Cortex of kidney (tissue), 1 donor: ENCODE measurements at places on chromosomes 6 and 20.
A peak's percentile ranks its signal among the peaks of the same experiment; 100 is the strongest.

- no peak for DNase-seq
Measured at GRCh38 chr6:145601397-145601796, 133.9 kb downstream of the EPM2A start.

DNA sequence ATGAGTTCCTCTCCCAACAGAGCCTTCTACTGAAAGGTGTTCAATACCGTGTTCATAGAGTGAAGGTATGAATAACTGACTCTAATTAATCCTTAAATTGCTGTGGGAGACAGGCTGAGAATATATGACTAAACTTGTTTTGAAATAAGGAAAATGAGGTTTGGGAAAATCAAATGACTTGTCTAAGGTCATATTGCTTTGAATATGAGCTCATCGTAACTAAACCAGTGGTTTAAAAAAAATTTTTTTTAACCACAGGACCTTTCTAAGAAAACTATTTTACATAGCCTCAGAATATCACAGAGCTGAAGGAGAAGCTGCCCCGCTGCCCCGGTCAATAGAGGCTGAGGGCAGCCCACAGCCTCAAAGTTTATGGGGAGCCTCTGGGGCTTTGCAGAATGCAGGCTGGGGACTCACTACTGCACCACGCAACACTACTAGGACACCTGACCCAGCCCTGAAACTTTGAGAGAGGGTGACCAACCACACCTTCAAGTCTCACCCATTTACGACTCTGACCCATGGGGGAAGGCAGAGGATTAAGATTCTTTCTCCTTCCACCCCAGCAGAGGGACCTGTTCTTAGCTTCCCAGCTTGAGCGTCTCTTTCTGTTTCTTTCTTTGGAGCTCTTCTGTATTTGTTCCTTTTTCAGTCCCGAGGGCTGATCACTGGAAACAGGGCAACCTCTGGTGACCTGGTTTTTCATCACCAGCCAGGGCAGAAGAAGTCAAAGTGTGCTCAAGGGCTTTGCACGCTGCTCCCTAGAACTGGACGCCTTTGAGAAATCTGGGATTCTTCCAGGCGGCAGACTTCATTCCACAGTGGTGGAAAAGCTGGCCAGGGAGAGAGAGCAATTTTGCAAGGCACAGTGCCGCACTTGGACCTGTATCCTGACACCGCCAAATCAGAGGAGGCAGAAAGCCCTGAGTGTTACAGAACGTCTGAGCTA is 220.2 kb downstream of the ATXN1 start:
- DNase-seq = no peak

GRCh38 chr6:128759447-128759846 is 123.5 kb upstream of the LAMA2 start:
- no peak for DNase-seq

- DNase-seq = no peak
Measured at GRCh38 chr20:23150304-23151007, 64.3 kb upstream of the CD93 start.

GRCh38 chr6:26299286-26300042 is 65.5 kb upstream of the BTN3A2 start:
- no peak for DNase-seq

DNA sequence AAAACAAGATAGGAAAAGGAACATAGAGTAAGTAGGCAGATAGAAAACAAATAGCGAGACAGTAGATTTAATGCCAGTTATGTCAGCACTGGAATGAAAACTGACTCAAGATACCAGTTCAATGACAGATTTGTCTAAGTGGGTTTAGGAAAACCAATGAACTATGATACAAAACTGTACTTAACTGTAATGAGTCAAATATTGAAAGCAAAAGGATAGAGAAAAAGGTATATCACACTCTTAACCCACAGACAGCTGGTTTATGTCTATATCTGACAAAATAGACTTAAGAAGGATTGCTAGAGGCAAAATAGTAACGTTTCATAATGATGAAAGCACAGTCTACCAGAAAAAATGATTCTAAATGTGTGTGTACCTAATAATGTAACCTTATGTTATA is 38.2 kb downstream of the ATRN start:
- no peak for DNase-seq

GRCh38 chr6:41656002-41656691 is 17.9 kb downstream of the MDFI start:
- no peak for DNase-seq

GRCh38 chr20:64142590-64142989 is 21.7 kb upstream of the MYT1 start:
- DNase-seq = no peak

- no peak for DNase-seq
Measured at GRCh38 chr6:44084231-44085014, 42.8 kb downstream of the MRPL14 start.

DNA sequence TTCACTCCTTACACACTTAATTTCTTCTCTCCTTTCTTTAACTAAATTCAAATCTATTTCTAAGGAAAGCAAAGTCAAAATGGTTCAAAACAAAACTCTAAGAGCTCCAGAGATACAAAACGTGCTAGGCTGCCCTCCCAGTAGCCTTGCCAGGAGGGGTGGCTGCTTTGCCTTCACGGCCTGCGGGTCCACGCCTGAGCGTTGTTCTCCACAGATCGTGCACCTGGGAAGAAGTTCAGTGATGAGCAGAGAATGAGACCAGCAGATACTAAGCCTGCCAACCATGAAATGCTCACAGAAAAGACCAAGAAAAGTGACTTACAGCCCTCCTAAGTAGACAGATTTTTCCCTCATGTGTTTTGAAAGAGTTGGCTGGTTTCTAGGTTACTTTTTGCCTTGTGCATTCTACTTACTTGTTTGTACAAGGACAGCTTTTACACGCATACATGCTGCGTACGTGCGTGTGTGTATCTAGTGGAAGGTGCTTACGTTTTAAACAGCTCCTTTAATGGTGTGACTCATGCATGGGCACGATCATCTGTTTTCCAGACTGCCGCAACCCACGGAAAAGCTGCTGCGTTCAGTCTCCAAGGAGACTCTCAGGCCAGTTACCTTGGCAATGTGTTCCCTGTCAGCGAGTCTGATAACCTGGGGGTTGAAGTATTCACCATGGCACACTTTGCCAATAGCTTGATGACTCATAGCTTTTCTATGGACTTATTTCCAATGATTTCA is 32.4 kb upstream of the PBOV1 start:
- DNase-seq = no peak

GRCh38 chr6:162726947-162727321 is 632 bp downstream of the PRKN start:
- no peak for DNase-seq

DNA sequence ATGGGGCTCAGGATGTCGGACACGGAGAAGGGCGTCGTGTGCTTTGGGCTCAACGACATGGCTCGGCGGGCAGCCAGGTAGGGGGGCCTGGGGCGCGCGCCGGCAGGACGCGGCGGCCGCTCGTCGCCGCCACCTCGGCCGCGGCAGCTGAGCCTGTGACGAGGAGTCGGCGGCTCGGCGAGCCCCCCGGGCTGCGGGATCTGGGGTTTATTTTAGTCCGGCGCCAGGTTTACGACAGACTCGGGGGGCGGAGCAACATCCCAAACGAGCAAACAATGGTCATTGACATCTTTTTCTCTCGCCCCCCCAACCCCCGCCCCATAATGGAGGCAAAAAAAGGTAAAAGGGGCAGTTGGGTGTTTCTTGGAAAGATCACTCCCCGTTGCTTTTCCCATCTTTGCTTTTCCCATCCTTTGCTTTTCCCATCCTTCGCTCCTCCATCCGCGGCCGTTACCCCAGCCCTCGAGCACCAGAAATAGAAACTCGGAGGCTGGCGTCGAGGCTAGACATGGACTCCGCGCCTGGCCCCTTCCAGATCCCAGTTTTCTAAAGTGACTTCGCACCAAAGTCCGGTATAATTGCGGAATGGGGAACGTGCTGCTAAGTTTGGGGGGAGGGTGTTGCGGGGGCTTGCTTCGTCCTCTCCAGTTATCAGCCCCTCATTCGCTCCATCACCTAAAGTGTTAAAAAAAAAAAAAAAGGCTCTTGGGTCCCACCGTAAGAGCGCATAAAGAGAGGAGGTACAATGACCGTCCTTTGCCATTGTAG is at the start of gene NKX2-4:
TSS of gene NKX2-4 (minus strand) at position 186 of the 768 bp plus-strand sequence. CDS start at position 59, 127 bp downstream.
- DNase-seq = no peak

GRCh38 chr6:43848671-43849391 is 78.8 kb downstream of the VEGFA start:
- no peak for DNase-seq

GRCh38 chr6:3549314-3549940 is 92.6 kb upstream of the SLC22A23 start:
- DNase-seq = no peak

GRCh38 chr6:28985462-28986164 is 19.5 kb downstream of the ZNF311 start:
- DNase-seq = no peak

DNA sequence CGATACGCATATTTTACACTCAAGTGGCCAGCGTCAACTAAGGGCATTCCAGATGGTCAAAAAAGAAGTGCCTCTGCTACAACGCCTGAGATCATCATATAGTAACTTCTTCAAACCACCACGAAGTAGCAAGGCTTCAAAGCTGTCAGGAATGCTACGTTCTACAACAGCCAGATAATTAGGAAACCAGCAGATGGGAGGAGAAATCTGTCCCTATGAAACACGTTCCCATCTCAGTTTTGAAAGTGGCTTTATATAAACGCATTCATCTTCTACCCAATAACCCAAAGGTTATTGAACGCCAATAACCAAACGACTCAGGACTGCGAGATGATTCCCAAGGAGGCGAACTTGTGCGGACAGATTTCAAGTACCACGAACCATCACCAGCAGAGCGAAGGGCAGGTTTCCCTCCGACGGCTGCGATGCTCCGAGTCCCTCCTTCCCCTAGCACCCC is 1.2 kb downstream of the ABHD12 start:
- no peak for DNase-seq

GRCh38 chr6:123841067-123841896 is 37.6 kb downstream of the NKAIN2 start:
- no peak for DNase-seq

DNA sequence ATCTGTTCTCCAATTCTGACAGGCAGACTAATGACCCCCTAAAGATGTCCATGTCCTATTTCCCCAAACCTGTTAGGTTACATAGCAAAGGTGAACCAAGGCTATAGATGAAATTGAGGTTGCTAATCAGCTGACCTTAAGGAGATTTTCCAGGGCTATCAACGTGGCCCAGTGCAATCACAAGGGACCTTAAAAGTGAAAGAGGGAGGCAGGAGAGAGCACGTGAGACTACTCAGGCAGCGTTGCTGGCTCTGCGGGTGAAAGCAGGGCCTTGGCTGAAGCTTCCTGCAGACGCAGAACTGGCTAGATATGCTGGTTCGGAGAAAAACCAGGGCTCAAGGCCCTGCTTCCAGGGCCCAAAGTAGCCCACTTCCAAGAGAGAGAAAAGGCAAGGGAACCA is 78.7 kb downstream of the NCOA7 start:
- DNase-seq = no peak

GRCh38 chr6:53139841-53140413 is 8.7 kb downstream of the GCM1 start:
- DNase-seq = no peak

GRCh38 chr6:164356814-164357213 is 942.3 kb downstream of the QKI start:
- DNase-seq = no peak

GRCh38 chr20:56411759-56412472 is at the start of gene CASS4:
Gene CASS4 (plus strand): TSS chr20:56412260. CDS start chr20:56412459, 199 bp downstream.
- no peak for DNase-seq

GRCh38 chr20:8401556-8401955 is 269.5 kb downstream of the PLCB1 start:
- no peak for DNase-seq

GRCh38 chr6:148453906-148454305 is 111.3 kb downstream of the SASH1 start:
- DNase-seq = no peak

GRCh38 chr6:117602151-117602898 is at the start of gene GOPC:
Gene GOPC (minus strand): TSS chr6:117602511. CDS start chr6:117602288, 223 bp downstream.
- peak; percentile 21 for DNase-seq

- no peak for DNase-seq
Measured at GRCh38 chr20:32302507-32302872, 25.0 kb downstream of the KIF3B start.

DNA sequence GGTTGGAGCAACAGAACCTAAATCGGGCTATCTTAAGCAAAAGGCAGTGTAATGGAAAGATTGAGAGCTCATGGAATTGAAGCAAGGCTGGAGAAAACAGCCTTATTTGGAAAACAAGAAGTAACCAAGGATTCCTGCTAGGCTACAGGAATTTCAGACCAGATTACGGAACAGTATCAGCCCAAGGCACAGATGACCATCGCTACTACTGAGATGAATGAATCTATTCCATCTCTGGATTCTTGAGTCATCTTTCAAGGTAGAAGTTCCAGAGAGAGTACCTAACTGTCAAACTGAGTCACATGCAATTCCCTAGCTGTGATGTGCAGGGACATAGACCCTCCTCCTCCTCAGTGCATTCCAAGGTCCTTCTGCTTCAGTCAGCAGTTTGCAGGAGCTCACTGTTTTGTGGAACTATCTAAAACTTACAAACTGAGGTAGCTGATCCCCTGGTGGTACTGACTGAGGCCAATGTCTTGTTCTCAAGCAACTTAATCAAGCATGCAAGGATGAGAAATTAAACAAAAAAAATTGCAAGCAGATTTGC is 62.0 kb upstream of the SMLR1 start:
- DNase-seq = no peak

- DNase-seq = no peak
Measured at GRCh38 chr20:8875586-8875985, 193.3 kb upstream of the PLCB4 start.

DNA sequence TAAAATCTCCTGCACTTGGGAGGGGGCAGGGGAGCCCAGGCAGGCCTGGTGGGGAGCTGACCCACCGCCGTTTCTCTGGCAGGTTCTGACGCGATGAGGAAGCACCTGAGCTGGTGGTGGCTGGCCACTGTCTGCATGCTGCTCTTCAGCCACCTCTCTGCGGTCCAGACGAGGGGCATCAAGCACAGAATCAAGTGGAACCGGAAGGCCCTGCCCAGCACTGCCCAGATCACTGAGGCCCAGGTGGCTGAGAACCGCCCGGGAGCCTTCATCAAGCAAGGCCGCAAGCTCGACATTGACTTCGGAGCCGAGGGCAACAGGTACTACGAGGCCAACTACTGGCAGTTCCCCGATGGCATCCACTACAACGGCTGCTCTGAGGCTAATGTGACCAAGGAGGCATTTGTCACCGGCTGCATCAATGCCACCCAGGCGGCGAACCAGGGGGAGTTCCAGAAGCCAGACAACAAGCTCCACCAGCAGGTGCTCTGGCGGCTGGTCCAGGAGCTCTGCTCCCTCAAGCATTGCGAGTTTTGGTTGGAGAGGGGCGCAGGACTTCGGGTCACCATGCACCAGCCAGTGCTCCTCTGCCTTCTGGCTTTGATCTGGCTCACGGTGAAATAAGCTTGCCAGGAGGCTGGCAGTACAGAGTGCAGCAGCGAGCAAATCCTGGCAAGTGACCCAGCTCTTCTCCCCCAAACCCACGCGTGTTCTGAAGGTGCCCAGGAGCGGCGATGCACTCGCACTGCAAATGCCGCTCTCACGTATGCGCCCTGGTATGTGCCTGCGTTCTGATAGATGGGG is 3.0 kb downstream of the PRND start:
- no peak for DNase-seq

GRCh38 chr6:89134723-89135122 is 11.1 kb upstream of the PM20D2 start:
- no peak for DNase-seq

GRCh38 chr20:62433658-62434497 is 6.5 kb upstream of the RBBP8NL start:
- DNase-seq = no peak
